HCEC 1CT (cell line): ENCODE measurements at places on chromosomes 13 and 19.

DNA sequence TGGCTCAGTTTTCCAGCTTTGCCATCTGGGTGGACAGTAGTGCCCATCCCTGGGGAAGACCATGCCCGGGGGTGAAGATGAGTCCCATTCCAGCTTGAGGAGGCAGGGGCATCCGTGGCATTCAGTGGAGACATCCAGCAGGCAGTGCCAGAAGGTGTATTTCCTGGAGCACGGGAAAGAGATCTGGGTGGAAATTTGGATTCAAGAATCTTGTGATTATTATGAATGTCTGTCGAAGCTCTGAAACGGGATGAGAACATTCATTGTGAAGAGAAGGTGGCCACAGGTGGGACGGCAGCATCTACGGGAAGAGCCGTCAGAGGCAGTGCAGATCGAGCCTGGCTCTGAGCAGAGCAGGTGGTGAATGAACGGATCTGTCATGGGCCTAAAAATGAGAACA is 167.3 kb upstream of the RNF113B start:
- DNase-seq = no peak

GRCh38 chr19:35194012-35194984 is 34.2 kb downstream of the FAM187B start:
- DNase-seq = no peak

- peak; percentile 48 for DNase-seq
Measured at GRCh38 chr19:46478356-46478986, 7.1 kb upstream of the PNMA8A start.

- DNase-seq = peak; percentile 68
Measured at GRCh38 chr13:79988573-79988972, 352.4 kb downstream of the SPRY2 start.

DNA sequence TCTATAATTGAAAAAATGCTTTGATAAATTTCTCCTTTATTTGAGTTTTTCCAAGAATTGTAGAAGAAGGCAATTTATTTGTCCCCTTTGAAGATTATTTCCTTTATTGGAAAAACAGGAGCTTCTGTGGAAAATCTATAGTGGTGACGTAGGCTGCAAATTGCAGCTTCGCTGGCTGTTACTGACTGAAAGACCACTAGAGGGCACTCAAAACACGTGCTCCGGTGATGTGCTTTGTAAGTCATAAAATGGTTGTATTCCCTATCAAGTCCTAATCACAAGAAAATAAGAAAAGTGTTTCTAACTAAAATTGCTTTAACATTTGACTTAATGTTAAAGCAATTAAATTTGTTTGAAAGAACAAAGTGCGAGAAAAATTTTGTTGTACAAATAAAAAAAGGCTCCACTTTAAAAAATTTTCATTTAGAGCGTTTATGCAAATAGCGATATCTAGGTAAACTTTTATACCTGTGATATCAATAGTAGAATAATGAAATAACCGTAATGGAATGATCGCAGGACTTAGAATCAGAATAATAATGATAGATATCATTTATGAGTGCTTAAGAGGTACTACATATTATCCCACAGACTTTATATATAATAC is 638.2 kb upstream of the SPRY2 start:
- peak; percentile 72 for DNase-seq

GRCh38 chr13:62130062-62130970 is 714.7 kb upstream of the PCDH20 start:
- DNase-seq = no peak
